ENCODE measurements at places on chromosomes 2 and 18.

GRCh38 chr2:224772494-224772893 lies 56.3 kb upstream of the CCDC195 start:
- no peak for DNase-seq

GRCh38 chr2:12721566-12722446 lies 5.1 kb downstream of the TRIB2 start:
- no peak for DNase-seq

GRCh38 chr2:203461746-203462145 lies 73.4 kb downstream of the RAPH1 start:
- no peak for DNase-seq

- DNase-seq, result no peak
Observed at GRCh38 chr18:75358928-75359327, 68.6 kb downstream of the SMIM21 start.

DNA sequence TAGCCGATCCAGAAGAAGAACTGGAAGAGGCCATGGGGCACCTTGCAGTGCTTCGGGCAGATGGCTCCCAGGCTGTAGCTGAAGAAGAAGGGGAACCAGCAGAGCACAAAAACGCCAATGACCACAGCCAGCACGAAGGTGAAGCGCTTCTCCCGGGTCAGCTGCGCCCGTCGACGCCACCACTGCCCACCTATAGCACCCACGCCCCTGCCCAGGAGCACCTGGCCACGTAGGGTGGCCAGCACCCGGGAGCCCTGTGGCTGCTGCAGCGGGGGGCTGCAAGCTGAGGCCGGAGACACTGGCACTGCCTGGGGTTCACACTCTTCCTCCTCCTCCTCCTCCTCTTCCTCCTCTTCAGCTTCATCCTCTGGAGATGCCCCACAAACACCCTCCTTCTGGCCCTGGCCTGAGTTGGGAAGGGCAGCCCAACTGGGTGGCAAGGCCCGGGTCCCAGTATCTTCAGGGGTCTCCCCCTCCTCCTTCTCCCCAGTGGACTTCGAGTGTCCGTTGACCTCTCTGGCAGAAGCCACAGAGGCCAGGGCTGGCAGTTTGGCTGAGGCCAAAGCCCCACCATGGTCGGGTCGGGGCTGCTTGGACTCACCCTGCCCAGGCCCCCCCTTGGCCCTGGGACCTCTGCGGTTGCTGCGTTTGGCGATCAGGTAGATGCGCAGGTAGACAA lies 1.3 kb downstream of the ADRA2B start:
- DNase-seq, result peak; percentile 70

- no peak for DNase-seq
Observed at GRCh38 chr2:15316370-15316814, 244.7 kb downstream of the NBAS start.

DNA sequence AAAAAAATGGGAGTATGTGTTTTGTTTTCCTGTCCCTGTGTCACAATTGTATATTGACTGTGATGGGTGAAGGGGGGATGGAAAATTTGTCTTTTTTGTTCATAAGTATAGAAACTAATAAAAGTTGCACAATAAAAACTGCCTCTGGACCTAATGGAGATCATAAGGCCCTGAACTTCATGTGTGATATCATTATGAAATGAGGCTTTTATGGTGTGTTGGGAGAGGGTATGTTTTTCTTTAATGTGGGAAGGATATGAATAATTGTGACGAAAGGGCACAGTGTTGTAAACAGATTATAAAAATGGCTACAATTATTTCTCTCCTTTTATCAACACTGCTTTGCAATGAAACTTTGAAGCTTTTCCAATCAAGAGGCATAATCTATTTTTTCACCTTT lies 1889.3 kb upstream of the CELF4 start:
- no peak for DNase-seq

- DNase-seq, result no peak
Observed at GRCh38 chr2:31275976-31276375, 42.0 kb downstream of the EHD3 start.
